Thoracic aorta (tissue), 2 donors: ENCODE measurements at places on chromosomes 6 and 20.

- DNase-seq: no peak
Observed at GRCh38 chr20:45090481-45090880, 10.4 kb downstream of the KCNS1 start.

GRCh38 chr20:2602746-2603145 is 49.7 kb upstream of the NOP56 start:
- DNase-seq: no peak

- no peak for DNase-seq
Observed at GRCh38 chr6:48426636-48427035, 315.6 kb upstream of the PTCHD4 start.

- DNase-seq: no peak
Observed at GRCh38 chr20:7137395-7138151, 370.1 kb downstream of the BMP2 start.

- DNase-seq: no peak
Observed at GRCh38 chr6:152207915-152208714, 400.6 kb downstream of the ESR1 start.

- no peak for DNase-seq
Observed at GRCh38 chr20:45629496-45630100, at the start of gene WFDC10A. Gene WFDC10A (plus strand): TSS chr20:45629739. CDS start chr20:45629814, 75 bp downstream.

DNA sequence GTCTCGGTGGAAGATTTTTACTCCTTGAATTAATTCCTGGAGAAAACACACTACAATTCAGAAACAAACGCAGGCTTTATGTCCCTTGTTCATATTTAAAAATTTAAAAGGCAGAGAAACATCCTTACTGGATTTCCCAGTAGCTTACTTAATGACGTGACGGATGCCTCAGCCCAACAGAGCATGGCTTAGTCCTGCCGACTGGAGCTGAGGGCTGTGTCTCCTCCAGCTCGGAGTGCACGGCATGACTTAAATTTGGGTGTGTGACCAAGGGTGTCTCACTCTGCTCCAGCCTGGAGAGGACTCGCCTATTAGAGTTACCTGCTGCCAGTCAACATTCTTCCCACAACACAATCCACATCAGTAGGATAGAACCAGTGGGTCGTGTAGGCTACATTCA is 107.1 kb downstream of the PSMB1 start:
- no peak for DNase-seq

DNA sequence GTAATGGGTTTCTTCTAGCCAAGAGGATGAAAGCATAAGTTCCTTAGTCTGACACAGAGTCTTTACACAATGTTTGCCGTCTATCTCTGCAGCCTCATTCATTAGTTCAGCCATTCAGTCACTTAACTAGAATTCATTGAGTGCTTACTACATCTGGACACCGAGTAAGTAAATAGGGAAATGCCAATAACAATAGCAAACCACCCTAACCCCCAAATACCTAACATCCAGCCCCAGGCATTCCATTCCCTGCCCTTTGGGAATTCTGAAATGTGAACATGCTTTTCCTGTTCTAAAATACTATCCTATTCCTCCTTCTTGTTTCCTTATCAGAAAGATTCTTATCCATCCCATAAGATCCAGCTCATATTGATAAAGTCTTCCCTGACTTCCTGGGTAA is 277.6 kb upstream of the RNF217 start:
- no peak for DNase-seq

DNA sequence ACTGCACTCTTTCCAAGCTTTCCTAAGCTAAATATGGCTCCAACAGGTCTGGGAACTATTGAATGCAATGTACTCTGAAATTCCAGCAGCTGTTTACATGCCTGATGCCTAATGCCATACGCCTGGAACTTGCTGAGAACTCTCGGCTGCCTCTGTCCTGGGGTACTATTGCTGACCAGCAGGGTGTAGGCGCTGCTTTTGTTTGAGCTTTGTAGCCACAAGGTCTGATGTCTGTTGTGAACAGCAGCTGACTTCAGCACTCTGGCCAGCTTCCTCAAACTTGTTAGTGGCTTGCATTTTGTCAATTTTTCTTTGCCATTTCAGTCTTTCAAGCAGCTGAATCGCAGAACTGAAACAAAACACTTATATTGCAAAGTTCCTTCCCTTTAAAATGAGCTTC is 26.7 kb downstream of the SAYSD1 start:
- no peak for DNase-seq

DNA sequence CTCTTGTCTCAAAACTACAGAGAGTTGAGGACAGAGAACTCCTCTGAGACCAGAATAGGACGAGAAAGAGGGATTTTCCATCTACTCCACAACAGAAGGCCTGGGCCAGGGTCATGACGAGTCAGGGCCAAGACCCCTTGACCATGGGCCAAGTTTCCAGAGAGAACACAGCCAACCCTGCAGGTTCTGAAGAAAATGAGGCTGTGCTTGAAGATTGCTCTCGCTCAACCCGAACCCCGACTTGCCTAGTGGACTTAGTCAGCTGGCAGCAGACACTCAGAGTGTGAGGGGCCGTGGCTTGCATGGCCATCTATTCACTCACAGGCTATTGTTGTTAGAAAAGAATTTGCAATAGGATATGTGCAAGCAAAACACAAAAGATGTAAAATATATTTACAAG is 54.5 kb downstream of the TMEM242 start:
- no peak for DNase-seq

- DNase-seq: no peak
Observed at GRCh38 chr20:62692801-62693523, 15.7 kb upstream of the NTSR1 start.

DNA sequence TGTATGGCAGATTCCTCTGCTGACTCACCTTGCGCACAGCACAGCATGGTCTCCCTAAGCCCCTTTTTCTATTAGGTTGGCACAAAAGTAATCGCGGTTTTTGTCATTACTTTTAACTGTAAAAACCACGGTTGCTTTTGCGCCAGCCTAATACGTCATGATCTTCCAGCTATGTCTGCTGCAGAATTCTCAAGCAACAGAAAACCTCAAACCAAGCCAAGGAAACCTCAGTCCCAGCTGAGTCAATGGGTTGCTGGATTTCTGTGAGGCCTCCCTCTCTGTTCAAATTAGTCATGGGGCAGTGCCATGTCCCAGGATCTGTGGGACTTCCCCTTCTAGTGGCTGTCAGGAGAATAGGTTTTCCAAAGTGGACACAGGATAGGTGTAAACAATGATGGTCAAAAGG is 15.7 kb upstream of the ENPP1 start:
- no peak for DNase-seq

DNA sequence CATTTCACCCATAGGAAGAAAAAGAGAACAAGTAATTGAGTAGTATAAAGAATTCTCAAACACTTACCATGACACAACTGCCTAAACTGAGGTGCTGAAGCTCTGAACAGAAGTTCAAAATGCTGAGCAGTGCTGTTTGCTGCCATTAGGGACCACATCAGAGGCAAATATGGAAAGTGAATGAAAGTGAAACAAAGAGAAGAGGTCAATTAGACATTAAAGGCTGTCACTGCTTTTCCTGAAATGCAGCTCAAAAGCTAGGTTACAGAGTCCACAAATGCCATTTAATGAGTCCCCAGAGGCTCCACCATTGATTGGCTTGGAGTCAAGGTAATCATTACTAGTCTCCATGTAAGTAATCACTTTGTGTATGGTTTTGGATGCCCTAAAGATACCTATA is 46.1 kb downstream of the POU3F2 start:
- DNase-seq: no peak

DNA sequence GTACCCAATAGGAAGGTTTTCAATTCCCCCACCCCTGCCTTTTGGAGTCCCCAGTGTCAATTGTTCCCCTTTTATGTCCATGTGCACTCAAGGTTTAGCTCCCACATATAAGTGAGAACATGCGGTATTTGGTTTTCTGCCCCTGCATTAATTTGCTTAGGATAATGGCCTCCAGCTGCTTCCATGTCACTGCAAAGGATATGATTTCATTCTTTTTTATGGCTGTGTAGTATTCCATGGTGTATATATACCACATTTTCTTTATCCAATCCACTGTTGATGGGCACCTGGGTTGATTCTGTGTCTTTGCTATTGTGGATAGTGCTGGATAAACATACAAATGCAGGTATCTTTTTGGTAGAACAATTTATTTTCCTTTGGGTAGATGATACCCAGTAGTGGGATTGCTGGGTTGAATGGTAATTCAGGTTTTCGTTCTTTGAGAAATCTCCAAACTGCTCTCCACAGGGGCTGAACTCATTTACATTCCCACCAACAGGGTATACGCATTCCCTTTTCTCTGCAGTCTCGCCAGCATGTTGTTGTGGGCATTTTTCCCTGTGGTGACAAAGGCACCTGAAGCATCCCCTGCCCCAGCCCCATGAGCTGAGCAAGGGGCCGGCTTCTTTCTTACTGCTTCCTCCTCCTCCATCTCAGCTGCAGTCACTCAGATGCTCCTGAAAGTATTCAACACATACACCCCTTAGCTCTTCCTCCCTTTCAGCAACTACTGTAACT is 66.7 kb downstream of the ELOVL2 start:
- DNase-seq: no peak

- no peak for DNase-seq
Observed at GRCh38 chr6:37822851-37823682, 3.5 kb downstream of the ZFAND3 start.

GRCh38 chr6:89122625-89123024 is 4.8 kb upstream of the SRSF12 start:
- no peak for DNase-seq

GRCh38 chr20:38221119-38221589 is 39.4 kb downstream of the KIAA1755 start:
- no peak for DNase-seq

GRCh38 chr6:143449714-143450452 is 612 bp downstream of the ADAT2 start:
- DNase-seq: no peak

DNA sequence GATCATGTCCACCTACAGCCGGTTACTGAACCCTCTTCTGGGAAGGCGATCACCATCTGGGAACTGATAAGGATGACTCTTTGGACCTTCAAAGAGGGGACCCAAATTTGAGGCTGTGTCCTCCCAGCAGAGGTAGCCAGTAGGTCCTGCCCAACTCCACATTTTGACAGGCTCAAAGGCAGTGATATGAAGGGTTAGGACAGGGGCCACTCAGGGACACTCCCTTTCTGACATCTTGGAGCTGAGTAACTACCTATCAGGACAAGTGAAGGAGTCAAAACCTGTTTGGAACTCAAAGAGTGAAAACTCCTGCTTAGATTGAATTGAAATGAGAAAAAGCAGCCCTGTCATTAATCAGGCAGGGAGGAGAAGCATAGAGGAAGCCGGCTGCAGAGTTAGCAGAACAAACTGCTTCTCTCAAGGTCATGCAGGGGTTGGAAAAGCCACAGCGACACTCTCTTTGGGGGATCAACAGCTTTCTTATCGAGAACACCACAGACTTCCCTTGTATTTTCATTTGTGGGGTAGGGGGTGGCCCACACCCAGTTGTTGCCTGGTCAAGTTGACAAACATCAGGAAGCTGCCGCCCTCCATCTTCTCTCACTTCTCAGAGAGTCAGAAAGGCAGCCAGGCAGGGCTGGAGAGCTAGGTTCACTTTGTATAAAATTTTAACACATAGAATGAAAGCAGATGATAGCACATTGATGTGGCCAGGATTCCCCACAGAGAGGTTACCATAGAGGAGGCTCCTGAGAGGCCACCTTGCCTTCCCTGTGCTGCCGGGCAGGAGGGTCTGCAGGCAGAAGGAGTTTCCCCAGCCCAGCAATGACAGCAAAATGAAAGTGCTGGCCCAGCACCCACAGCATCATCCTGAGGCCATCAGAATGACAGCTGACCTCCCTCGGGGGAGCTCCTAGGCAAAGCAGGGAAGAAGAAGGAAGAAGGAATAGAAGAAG is 47.6 kb downstream of the AGPAT4 start:
- no peak for DNase-seq

DNA sequence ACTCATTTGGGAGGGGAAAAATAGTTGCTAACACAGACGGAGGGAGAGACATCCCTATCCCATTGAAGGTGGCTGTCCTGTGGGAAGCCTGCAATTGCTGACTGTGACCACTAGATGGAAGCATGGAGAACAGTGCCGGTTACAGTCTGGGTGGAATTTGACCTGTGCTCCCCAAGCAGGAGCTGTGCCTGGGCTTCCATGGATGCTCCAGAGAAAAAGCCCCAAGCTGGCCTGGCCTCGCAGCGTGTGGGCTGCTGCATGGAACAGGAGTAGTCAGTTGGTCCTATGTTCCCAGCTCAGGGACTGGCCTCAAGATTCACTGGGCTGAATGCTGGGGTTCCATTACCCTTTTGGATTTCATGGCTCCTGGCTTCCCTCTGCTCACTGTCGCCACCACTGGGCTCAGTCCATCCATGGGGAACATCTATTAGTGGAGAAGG is 116.3 kb upstream of the CHD6 start:
- no peak for DNase-seq

- no peak for DNase-seq
Observed at GRCh38 chr6:170153436-170154319, 137.2 kb downstream of the DLL1 start.

GRCh38 chr6:161141173-161141572 is 132.7 kb downstream of the AGPAT4 start:
- no peak for DNase-seq

- no peak for DNase-seq
Observed at GRCh38 chr6:22153384-22154158, 143.3 kb downstream of the PRL start.

DNA sequence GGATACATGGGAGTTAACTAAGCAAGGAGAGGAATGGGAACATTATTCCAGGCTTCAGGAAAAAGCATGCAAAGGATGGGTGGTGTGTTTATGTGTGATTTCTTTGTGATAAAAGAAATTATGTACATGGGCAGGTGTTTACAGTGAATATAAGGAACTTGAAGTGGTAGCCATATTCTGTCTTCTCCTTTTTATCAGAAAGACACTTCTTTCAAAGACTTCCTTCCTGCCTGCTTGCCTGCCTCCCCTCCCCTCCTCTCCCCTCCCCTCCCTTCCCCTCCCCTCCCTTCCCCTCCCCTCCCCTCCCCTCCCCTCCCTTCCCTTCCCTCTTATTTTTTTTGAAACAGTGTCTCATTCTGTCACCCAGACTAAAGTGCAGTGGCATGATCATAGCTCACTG is 14.4 kb downstream of the CYB5R4 start:
- DNase-seq: no peak

DNA sequence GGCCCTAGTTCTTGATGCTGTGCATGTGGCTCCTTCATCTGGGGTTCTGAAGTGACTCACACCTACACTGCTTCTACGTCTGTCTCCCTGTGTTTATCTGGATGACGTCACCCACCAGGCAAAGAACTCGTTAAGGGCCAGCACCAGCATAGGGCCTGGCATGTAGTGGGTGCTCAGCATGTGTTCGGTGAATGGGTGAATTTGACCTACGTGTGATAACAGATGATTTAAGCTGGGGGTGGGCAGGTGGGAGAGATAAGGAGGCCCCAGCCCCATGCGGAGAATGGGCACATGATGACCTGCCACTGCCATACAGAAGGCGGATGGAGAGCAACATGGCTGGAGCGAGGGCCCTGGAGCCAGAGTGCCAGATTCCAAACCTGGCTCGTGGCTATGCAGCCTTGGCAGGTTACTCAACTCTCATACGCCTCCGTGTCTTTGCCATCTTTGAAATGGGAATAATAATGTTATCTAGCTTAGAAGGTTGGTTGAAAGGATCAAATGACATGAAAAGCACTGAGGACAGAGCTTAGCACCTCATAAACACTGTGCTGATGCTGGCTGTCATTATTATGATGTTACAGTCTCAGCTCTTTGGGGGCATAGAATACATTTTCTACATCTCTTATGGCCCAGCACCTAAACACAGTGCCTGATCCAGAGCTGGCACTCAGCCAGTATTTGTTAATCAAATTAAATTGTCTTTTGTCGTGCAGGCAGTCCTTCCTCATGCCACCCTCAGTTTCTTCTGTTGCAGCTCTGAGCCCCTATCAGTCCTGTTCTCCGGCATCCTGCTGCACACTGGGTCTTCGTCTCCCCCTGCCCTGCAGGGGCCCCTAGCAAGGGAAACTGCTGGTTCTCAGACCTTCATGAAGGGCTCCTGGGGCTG is 39.6 kb downstream of the VEGFA start:
- no peak for DNase-seq

- no peak for DNase-seq
Observed at GRCh38 chr20:6122111-6122872, 538 bp downstream of the FERMT1 start.
